T-cell (primary cell): ENCODE measurements at places on chromosomes 3 and 15.
A peak's percentile ranks its signal among the peaks of the same experiment; 100 is the strongest.

DNA sequence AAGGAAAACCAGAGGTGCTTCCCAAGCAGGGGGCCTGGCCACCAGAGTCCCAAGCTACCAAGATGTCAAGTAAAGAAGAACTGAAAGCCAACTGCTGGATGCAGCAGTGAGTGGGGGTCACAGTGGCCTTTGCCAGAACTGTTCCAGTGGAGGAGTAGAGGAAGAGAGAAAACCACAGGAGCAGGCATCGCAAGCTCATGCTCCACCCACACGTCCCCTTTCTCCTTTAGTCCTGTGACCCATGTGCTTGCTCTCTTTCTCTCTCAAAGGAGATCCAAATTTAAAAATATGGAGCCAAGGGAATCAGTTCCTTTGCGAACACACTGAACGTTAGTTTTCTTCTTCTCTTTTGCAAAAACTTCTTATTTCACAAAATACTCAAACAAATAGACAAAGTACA lies 12.4 kb upstream of the ABHD2 start:
- DNase-seq: no peak

GRCh38 chr3:10994306-10994705 lies 1.8 kb downstream of the SLC6A1 start:
- DNase-seq: no peak

- DNase-seq: no peak
Observed at GRCh38 chr3:41579861-41580260, 380.6 kb downstream of the CTNNB1 start.

DNA sequence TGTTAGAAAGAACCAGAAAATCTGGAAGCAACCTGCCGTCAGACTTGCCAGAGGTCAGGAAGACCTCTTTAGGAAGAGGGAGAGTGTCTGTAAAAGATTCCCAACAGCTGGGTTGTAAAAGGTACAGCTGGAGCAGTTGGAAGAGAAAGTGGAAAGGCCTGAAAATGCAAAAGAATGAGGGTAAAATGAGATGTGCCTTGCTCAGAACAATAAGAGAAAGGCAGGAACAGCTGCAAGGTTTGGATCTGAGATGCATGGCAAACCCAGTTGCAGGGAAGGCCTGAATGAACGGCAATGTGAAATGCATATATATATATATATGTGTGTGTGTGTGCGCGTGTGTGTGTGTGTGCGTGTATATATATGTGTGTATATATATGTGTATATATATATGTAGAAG lies 88.1 kb downstream of the ZIC1 start:
- no peak for DNase-seq

GRCh38 chr3:42970557-42970956 lies 8.6 kb upstream of the GASK1A start:
- DNase-seq: no peak

DNA sequence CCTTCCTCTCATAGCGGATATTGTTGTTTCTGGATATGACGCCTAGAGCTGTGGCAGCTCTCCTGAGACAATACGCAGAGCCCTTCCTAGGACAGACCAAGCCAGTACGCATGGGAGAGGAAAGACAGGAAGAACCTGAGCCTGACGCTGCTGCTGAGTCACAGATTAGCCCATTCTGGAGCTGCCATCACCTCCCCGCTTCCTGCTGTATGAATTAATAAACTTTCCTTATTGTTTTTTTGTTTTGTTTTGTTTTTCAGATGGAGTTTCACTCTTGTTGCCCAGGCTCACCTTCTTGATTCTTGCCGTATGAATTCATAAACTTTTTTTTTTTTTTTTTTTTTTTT lies 67.0 kb downstream of the PPCDC start:
- DNase-seq: no peak

GRCh38 chr3:72031581-72031980 lies 246.6 kb upstream of the PROK2 start:
- no peak for DNase-seq

DNA sequence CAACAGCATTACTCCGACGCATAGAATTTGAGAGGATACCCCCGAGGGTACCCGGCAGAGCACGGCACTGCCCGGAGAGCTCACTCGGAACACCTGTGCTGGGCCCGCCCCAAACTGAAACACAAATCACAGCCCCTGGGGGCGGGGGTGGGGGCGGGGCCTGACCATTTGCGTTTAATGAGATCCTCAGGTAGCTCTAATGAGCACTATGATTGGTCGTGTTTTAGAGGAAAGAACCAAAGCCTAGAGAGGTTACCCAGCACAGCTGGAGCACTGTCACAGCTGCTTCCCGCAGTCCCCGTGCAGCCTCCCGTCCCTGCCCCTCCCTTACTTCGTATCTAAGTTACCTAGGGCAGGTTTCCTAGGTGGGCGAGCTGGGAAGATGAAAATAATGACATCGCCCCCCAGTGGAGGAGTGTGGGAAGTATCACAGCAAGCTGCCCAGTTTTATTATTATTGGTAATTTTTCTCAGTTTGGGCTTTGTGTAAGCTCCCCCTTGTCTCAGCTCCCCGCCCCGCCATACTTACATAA lies 187.1 kb downstream of the PDE8A start:
- DNase-seq: peak; percentile 8

- no peak for DNase-seq
Observed at GRCh38 chr3:105385819-105386508, 19.3 kb downstream of the ALCAM start.

DNA sequence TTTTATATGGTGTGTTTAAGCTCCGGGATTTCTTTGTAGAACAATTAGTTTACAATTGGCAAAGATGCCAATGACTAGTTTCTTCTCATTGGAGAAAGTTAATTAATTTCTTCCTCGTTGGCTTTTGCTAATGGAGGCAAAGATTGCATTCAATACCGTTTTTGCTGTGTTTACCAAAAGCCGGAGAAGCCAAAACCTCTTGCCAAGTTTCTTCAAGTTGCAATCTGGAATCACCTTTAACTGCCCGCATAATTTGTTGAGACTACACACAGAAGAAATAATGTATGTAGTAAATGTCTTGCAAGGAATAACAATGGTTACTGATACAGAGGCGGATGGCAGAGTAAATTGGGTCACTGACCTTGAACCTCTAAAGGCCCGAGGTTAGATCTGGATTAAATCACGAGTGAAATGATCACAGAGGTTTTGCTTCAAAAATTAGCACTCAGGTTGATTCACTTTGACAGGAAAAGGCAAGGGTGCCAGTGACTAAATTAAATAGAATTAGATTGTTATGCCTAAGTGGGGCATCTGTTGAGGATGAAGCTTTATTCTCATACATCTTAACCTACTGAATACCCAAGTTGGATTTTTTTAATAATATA lies 732.1 kb upstream of the NR2F2 start:
- no peak for DNase-seq

GRCh38 chr3:13647298-13648059 lies 98.6 kb downstream of the FBLN2 start:
- no peak for DNase-seq

GRCh38 chr15:94400526-94401298 lies 169.4 kb downstream of the MCTP2 start:
- DNase-seq: no peak

- no peak for DNase-seq
Observed at GRCh38 chr3:35965908-35966307, 326.6 kb downstream of the ARPP21 start.

GRCh38 chr3:71875461-71875947 lies 90.6 kb upstream of the PROK2 start:
- DNase-seq: peak; percentile 70

DNA sequence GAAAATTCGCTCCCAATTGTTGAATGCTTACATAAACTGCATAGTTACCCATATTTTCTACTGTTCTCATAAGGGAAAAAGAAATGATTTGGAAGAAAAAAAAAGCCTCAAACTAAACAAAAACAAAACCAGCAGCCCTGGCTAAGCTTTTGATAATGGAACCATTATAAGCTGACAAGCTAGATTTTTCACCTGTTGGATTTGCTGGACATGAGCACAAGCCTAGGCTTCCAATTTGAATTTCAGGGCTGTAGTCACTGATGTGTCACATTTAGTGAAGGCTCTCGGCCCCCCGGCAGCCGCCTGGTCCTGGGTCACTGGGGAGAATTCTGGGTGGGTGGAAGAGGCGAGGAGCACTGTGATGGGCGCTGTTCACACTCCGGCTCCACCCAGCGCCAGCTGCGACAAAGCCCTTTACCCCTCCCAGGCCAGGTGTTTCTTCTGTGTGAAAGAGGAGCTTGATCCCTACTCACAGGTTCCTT lies 4.6 kb downstream of the FBXL22 start:
- no peak for DNase-seq

GRCh38 chr3:128320551-128321340 lies 145.9 kb downstream of the DNAJB8 start:
- no peak for DNase-seq

DNA sequence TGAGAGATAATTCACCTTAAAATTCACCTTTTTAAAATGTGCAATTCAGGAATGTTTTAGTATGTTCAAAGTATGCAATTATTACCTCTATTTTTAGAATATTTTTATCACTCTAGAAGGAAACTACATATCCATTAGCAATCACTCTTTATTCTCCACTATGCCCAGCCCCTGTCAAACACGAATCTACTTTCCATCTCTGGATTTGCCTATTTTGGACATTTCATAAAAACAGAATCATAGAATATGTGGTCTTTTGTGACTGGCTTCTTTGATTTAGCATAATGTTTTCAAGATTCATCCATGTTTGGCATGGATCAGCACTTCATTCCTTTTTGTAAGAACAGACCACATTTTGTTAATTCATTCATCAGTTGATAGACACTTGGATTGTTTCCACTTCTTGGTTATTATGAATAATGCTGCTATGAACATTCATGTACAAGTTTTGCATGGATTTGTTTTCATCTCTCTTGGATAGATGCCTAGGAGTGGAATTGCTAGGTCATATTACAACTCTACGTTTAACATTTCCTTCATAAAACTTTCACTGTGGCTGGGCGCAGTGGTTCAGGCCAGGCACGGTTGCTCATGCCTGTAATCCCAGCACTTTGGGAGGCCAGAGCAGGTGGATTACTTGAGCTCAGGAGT lies 12.7 kb downstream of the HMCES start:
- no peak for DNase-seq
